ENCODE measurements at places on chromosomes 5 and 9.

- no peak for DNase-seq
Observed at GRCh38 chr9:2616692-2617377, 4.8 kb upstream of the VLDLR start.

DNA sequence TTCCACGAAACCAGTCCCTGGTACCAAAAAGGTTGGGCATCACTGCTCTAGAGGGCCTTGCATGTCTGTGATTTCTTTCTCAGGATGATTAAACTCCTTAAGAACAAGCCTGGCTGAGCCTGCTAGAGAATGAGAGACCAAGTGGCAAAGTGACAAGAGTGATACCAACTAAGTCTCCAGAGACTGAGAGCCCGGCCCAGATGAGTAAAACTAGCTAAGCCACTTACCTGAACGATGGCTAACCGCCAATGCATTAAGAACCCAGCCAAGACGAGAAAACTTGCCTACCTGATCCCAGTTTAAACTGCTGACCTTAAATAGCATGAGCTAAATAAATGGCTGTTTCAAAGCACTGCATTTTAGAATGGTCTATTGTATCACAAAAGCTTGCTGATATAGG lies 5.6 kb upstream of the CCDC152 start:
- DNase-seq: no peak

- DNase-seq: no peak
Observed at GRCh38 chr5:172700365-172701290, 59.6 kb downstream of the NEURL1B start.

GRCh38 chr9:136225366-136225747 lies 20.3 kb downstream of the QSOX2 start:
- DNase-seq: no peak

DNA sequence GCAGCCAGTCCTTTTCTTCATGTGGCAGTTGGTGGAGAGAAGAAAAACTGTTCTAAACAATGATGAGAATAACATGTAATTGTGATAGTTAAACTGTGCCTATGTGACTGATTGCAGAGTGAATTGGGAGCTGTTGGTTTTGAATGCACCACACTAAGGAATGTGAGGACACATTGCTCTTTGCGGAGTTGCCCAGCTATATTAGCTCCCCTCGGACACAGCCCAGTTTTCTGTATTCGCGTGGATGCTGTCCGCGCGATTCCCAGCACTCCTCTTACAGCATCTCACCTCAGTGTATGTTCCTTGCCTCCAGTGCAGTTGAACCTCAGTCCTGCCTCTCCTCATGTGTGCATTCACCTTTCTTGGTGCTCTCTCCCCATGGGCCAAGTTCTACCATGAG lies 32.2 kb downstream of the TGFBI start:
- no peak for DNase-seq

- no peak for DNase-seq
Observed at GRCh38 chr9:132795511-132796303, 82.4 kb downstream of the AK8 start.

- no peak for DNase-seq
Observed at GRCh38 chr5:135154197-135154596, 120.2 kb upstream of the PITX1 start.

GRCh38 chr9:110188101-110188500 lies 19.9 kb downstream of the C9orf152 start:
- DNase-seq: no peak

DNA sequence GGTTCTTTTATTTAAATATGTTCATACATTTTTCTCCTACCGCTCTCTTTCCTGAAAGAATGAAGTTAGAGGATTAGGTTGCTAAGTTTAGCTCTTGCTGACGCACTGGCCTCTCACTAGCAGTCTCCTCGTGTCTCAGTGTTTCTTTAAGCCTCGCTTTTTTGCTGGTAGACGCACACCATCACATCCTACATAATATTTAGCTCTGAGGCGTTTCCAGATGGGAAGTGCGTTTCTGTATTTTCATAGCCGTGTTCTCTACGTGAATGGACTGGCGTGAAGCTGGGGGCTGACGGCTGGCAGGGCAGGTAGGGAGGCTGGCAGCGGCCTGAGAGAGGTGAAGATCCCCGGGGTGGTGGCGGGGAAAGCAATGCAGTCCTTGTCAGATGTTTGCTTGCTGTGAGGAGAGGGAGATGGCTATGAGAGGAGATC lies 79.2 kb upstream of the SPRY4 start:
- DNase-seq: no peak

DNA sequence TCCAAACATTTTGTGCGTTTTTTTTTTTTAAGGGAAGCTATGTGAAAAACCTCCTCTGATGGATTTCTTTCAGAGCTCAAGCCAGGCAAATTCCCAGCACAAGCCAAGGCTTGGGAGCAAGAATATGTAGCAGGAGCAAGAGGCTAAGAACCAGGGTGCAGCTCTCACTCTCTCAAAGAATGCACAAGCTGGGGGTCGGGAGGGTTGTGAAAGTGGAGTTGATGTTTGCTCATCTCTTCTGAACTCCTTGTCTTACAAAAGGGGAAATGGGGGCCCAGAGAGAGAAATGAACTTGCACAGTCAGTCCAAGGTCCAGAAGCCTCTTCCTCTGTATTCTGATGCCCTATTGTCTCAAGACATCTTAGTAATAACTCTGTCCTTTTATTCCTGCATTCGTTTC lies 7.7 kb upstream of the TRAF1 start:
- DNase-seq: no peak

GRCh38 chr9:33452828-33453271 lies 5.5 kb upstream of the AQP3 start:
- DNase-seq: peak; percentile 28

GRCh38 chr5:164504141-164504772 lies 998.8 kb downstream of the MAT2B start:
- no peak for DNase-seq

DNA sequence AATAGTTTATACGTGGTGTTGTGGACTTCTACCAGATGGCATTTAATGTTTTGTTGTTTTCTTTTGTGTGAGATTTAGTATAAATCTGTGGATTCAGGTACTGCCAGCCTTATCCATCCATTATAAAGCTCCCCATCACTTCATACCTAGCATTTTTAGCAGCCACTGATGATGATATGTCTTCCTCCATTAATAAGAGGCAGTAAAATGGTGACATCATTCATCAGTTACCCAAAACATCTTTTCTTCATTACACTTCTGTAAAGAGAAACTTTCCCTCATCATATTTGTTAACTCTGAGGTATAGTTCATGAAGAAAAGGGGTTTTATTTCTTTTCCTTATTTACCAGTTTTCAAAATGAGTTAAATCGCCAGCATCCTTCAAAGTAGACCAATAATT lies 19.4 kb downstream of the CHD1 start:
- no peak for DNase-seq

- no peak for DNase-seq
Observed at GRCh38 chr9:33480976-33481375, 7.3 kb upstream of the NOL6 start.

- DNase-seq: no peak
Observed at GRCh38 chr5:171657473-171657872, 128.1 kb upstream of the SMIM23 start.

- DNase-seq: no peak
Observed at GRCh38 chr9:4020038-4020754, 279.7 kb downstream of the GLIS3 start.

DNA sequence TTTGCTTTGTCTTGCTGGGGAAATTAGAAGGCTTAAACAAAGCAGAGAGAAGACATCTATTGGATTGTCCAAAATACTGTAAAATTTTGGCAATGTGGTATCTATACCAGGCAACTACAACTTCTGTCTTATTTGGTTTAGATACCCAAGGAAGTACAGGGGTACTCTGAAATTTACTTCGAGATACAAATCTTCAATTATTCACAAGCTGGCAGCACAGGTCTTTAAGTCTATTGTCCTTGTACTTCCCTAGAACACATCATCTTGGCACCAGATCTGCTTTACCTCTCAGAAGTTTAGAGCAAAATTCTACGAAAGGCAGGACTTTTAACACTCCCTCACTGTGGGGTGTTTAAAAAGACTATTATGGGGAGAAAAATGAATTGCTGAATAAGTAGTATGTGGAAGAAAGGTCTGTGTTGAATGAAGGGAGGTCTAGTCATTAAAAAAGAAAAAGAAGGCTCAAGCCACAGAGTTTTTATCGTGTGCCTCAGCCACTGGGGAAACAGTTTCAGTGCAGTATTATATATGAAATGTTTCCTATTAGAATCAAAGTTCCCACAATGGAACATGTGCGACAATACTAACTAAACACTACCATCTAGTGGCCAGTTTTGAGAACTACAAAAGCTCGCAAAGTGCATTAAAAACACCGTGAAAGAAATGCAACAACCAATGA lies 93.7 kb downstream of the PDE4D start:
- DNase-seq: peak; percentile 23

DNA sequence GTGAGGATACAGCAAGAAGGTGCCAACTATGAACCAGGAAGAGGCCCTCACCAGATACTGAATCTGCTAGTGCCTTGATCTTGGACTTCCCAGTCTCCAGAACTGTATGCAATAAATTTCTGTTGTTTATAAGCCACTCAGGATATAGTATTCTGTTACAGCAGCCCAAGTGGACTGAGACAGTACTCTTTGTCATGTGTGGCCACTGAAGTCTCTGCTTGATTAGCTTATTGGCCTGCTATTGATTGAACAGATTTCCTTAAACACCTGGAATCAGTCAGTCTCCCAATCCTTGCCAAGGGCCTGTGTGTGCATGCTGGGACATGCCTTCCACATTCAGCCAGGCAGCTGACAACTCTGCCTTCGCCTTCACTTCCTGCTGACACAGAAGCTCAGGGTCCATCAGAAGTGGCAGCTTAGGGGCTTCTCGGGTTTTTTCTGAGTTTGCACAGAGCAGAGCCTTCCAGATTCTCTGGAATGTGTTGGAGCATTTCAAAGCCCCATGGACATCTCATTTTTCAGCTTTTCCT lies 13.7 kb upstream of the ROR2 start:
- DNase-seq: no peak

DNA sequence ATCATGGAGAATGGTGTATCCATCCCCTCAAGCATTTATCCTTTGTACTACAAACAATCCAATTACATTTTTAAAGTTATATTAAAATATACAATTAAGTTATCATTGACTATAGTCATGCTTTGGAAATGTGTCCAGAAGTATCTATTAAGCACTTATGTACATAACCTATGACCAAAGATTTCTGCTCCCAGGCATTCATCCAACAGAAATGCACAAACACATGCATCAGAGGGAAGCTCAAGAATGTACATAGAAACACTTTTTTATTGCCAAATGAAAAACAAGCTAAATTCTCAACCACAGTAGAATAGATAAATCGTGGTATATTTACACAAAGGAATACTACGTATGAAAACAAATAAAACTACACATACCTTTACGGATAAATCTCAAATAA lies 700.5 kb upstream of the ZNF608 start:
- DNase-seq: no peak

- no peak for DNase-seq
Observed at GRCh38 chr5:9851458-9851857, 221.3 kb upstream of the TAS2R1 start.

GRCh38 chr9:113591899-113592625 lies 128.5 kb downstream of the RGS3 start:
- DNase-seq: no peak

- no peak for DNase-seq
Observed at GRCh38 chr5:172235827-172236736, 42.1 kb downstream of the EFCAB9 start.

DNA sequence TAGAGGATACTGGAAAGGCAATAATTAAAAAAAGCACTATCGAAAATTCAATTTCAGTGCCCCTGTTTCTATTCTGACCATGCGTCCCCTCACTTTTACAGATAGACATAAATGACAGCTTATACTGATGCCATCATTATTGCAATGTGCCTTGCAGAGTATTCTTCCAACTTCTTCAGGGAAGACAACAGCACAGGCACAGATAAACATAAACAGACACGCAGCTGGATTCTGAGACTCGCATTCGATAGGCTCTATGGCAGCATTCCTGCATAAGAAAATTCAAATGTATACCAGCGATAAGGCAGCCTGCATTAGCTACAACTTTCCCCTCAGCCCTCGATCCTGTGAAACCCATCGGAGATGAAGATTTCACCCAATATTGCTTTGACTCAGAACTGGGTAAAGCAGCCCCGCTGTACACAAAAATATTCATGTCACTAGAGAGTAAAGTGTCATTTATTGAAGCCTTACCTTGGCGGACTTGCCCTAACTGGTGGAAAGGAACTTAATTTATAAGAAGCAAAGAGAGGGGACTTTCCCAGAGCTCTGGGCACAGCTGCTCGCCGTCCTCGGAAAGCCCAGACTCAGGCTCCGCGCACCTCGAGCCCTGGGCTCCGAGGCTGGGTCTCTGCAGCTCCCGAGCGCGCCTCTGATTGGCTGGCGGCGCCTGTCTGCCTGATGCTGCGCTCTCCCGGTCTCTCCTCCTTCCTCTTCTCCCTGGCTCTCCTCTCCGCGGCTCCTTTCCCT lies at the start of gene CDH18:
Gene CDH18 (minus strand): TSS at position 589 of the 750 bp plus-strand sequence. CDS start 149,214 bp downstream, outside the sequence.
- no peak for DNase-seq

GRCh38 chr5:128035689-128036088 lies 47.9 kb upstream of the SLC12A2 start:
- DNase-seq: no peak

DNA sequence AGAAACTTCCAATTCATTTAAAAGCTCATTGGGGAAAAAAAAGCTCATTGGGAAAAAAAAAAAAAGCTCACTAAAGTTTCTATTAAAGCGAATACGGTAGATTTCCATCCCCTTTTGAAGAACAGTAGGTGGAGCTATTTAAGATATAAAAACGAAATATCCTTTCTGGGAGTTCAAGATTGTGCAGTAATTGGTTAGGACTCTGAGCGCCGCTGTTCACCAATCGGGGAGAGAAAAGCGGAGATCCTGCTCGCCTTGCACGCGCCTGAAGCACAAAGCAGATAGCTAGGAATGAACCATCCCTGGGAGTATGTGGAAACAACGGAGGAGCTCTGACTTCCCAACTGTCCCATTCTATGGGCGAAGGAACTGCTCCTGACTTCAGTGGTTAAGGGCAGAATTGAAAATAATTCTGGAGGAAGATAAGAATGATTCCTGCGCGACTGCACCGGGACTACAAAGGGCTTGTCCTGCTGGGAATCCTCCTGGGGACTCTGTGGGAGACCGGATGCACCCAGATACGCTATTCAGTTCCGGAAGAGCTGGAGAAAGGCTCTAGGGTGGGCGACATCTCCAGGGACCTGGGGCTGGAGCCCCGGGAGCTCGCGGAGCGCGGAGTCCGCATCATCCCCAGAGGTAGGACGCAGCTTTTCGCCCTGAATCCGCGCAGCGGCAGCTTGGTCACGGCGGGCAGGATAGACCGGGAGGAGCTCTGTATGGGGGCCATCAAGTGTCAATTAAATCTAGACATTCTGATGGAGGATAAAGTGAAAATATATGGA lies at the start of gene PCDHGA12:
Gene PCDHGA12 (plus strand): TSS at position 176 of the 782 bp plus-strand sequence. CDS start 253 bp downstream, at position 429.
- DNase-seq: no peak

GRCh38 chr5:1846583-1846982 lies 36.1 kb downstream of the IRX4 start:
- DNase-seq: no peak

- DNase-seq: no peak
Observed at GRCh38 chr9:134339183-134339806, 13.0 kb downstream of the RXRA start.

DNA sequence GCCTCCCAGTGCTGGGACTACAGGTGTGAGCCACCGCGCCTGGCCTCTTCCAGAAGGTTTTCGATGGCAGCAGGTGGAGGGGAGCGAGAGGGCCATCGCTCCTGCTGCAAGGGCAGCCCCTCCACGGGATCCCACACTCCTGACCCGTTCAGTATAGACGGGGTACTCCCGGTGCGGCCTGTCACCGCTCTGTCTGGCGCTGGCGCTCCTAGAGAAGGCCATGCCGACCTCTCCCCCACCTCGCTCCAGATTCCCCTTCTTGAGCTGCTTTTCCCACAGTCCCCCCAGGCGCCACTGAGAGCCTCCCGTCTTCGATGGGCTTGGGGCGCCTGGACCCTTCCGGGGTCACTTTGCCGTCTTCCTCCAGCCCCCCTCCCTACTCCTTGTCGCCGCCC lies 4.3 kb upstream of the SQSTM1 start:
- no peak for DNase-seq
